DMS153 (cell line): ENCODE measurements at places on chromosomes 7 and 10.

DNA sequence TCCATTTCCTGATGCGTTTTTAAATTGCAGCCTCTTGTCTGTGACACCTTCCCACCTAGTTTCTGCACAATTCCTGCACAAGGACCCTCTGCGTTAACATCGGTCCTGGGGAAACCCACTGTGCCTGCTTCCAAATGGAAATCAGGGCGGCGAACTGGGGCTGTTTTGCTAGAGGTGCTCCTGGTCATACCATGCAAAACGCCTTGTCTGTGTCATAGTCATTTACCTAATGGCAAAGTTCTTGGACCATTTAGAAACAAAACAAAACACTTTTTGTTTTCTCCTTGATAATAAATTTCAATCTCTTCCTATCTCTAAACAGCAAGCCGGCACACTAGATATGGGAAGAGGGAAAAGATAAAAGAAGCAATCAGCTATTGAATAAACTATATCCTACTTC is 206.9 kb upstream of the KLF14 start:
- no peak for DNase-seq

DNA sequence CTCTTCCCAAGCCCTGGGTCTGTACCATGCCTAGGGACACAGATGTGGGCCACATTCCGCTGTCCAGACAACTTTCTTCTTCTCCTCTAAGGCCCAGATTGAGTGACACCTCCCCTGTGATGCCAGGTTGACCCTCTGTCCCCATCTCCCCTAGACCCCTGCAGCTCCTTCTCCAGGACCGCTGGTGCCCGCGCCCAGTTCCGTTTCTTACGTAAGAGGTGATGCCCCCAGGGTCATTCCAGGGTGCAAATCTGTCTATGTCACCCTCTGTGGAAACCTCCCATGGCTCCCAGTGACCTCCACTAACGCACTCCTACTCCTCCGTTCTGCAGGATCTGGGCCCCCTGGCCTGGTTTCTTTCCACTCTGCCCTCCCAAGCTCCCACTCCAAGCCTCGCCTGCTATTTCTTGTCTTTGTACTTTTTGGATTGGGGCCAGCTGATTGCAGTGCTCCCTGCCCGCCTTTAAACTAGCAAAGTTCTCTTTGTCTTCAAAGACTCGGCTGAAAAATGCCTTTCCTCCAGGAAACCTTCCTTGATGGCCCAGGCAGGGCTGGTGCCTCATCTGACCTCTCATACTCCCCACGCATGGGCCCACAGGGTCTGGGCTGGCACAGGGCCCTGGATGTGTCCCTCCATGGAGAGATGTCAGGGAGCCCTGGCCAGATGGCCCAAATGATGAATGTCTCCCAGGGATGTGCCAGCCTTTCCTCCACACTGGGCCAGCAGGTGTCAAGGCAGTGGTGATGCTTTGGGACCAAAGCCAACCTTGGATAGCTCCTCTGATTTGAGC is 21.3 kb upstream of the ELN start:
- no peak for DNase-seq

DNA sequence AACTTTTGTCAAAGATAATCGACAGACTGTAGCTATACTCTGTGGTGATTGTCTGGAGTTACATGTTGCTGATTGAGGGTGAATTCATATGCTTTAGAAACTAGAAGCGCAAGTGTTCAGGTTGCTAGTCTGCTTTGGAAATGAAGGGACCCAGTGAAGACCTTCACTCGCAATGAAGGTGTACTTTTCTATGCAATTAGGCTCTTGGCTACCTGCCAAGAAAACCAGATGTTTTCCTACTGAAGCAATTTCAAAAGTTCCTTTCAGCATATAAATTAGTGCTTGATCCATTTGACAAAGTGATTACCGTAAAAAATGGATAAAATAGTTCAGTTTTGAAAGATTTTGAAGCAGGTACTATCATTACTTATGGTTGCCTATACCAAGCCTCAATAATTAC is 10.0 kb upstream of the STK31 start:
- no peak for DNase-seq

GRCh38 chr7:107494884-107495283 is 25.0 kb downstream of the GPR22 start:
- DNase-seq: no peak

- DNase-seq: no peak
Observed at GRCh38 chr10:116672891-116673290, 52.1 kb downstream of the PNLIPRP2 start.

- DNase-seq: no peak
Observed at GRCh38 chr7:138382862-138383565, 77.0 kb upstream of the TRIM24 start.

- DNase-seq: no peak
Observed at GRCh38 chr10:98391065-98391464, 23.9 kb downstream of the PYROXD2 start.

DNA sequence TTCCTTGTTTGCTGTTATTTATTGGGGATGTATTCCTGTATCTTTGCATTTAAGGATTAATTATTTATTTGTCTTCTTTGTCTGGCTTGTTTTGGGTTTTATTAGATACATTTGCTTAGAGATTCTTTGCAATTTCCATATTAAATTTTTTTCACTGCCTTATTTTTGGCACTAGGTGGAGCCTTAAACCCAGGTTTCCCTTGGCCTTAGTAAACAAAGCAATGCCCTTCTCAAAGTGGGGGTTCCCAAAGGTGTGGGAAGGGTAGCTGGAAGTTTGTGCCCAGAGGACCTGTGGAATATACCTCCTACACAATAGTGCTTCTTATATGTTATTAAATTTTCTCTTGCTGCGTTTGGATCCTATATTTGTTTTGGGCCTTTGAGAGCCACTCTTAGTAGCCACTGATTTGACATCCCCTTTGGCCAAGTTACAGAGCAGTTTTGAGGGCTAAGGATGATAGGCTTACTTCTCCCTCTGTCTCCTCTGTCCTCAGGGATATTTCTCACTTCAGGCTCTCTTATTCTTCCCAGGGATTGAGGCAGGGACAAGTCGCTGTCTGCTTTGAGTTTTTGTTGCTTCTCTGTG is 162.3 kb downstream of the ITGB1 start:
- DNase-seq: no peak

DNA sequence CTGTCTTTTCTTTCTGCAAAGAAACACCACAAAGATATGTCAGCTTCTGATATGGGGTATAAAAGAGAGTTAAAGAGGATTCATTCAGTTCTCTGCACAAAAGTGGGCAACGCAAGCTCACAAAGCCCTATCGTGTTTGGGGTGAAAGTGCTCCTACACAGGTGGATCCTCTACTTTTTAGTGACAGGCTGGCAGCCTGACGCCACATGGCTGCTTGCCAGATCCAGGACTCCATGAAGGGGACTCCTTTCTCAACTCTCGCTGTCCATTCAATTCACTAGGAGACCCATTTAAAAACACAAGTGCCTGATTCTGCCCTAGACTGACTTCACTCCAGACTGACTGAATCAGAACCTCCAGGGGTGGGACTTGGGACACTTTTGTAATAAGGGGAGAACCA is 8.0 kb downstream of the PARP12 start:
- no peak for DNase-seq

GRCh38 chr7:39926111-39926510 is 23.9 kb upstream of the CDK13 start:
- DNase-seq: no peak

DNA sequence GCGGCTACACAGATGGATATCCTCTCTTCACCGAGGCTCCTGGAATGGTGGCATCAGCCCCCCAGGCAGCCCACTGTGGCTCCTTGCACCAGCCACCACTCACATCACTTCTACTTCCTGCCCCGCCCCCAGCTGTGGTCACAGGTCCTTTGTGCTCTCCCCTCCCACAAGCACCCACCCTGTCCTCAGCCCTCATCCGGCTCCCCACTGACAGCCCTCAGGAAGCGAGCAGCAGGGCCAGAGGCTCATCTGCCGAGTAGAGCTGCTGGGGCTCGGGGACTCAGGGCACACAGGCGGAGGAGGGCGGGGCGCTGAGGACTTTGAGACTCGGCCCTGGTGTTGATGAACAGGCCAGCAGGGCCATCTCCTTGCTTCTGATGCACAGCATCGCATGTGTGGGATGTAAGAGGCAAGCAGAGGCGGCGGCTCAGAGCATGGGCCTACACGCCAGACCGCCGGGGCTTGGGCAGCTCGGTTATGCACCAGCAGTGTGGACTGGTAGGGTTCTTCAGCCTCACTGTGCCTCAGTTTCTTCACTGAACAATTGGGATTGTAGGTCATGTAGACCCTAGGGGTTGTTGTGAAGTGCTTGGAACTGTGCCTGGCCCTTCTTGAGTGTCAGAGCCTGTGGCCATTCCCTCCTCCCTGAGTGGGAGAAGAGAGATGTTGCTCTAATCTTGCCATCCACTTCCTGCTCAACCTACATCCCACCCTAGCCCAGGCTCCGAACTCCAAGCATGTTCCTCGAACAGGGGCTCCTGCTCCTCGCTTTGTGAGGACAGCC is at the start of gene PRF1:
Gene PRF1 (minus strand): TSS at position 77 of the 784 bp plus-strand sequence. CDS start 1,839 bp downstream, outside the sequence.
- DNase-seq: no peak

DNA sequence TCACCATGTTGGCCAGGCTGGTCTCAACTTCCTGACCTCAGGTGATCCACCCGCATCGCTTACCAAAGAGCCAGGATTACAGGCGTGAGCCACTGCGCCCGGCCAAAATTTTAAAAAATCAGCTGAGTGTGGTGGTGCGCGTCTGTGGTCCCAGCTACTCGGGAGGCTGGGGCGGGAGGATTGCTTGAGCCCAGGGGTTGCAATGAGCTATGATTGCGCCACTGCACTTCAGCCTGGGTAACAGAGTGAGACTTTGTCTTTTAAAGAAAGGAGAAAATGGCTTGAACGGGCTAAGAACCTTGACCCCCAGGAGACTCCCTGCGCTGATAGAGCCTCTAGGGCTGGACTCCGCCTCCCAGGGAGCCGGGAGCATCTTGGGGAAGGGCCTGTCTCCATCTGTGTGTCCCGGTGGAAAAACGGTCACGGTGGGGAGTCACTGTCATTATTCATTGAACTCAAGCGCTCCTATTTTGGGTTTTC is 760 bp upstream of the KCTD7 start:
- DNase-seq: no peak

- DNase-seq: no peak
Observed at GRCh38 chr10:10293481-10293951, 724.2 kb upstream of the CELF2 start.

GRCh38 chr7:28296571-28297483 is 115.5 kb upstream of the CREB5 start:
- DNase-seq: peak; percentile 40

GRCh38 chr10:80161321-80162083 is 29.0 kb downstream of the PLAC9 start:
- DNase-seq: no peak

DNA sequence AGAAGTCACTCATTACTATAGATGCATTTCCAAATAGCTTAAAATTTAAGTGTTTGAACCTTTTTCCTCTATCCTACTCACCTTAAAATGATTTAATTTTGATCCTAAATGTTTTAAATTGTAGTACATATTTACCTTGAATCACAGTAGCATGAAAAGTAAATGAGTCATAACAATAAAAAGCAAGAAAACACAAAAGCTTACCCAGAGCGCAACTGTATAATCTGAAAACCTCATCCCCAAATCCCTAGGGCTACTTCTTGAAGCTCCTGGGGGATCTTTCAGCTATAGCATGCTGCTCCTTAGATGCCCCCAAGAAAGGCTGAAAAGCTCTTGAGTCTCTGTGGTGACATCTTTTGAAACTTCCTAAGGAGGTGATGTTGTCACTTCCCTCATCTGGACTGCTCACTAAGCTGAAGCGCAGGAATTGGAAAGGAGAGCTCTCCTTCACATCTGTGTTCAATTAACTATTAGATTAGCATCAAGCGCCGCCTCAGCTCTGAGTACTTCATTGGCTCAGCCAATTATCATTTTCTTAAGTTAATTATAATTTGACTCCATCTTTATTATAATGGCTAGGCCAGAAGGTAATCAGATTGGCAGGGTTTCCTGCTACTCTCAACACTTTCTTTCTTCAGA is 60.2 kb downstream of the SEMA3E start:
- no peak for DNase-seq

DNA sequence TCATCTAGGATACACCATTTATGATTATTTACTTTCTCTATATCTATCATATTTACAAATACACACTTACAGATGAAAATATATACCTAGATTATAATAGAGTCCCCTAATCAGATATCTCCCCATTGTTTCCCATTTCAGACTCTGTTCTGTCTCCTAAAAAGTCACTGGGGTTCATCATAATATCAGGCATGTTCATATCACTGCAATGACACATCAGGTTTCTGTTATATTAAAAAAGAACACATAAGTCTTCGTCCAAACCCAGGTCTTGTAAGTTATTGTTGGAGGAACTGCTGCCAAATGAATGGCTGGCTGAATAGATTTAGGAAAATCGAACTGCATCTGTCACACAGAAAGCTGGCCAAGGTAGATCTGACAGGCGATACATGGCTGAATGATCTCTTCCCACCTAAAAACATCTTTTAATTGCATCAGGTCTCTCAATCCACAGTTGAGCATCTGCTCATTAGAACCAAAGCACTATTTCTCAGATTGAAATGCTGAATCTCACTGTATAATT is 178.7 kb downstream of the CACNA2D1 start:
- no peak for DNase-seq
